Caco-2 (cell line): ENCODE measurements at places on chromosomes 16 and 17. TPM values are rescaled to one million over a fixed set of nuclear protein-coding genes. Genes with fewer than 3 reads are reported as not detected.

- H3K4me1 ChIP-seq = no peaks in the 10 kb centered on the region
- DNase-seq = peak; percentile 14
- no peaks in the 10 kb centered on the region for H3K27me3 ChIP-seq
Observed at GRCh38 chr16:79885320-79885719, 284.8 kb upstream of the MAF start.

DNA sequence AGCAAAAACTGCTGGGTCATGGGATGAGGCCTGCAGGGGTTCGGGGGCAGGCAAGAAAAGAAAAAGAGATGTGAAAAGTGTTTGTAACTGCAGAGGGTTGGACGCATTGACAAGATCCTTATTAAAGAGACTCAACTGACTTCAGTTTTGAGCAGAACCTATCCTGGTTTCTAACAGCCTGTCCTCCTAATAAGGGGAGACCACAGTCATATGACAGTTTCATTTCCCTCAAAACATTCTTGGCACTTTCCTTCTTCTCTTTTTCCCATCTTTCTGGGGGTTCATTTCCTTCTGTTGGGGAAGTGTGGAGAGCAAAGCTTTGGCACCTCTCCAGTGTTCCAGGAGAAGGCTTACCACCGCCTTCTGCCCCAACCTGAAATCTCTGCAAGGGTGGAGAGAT, 118.5 kb downstream of the MAF start:
- no peaks in the 10 kb centered on the region for H3K4me1 ChIP-seq
- H3K27me3 ChIP-seq = no peaks in the 10 kb centered on the region
- H3K36me3 ChIP-seq = no peaks in the 10 kb centered on the region
- DNase-seq = no peak

- no peaks in the 10 kb centered on the region for H3K27me3 ChIP-seq
- no peak for DNase-seq
- no peaks in the 10 kb centered on the region for H3K36me3 ChIP-seq
- no peak overlapping the region for H3K4me3 ChIP-seq
Observed at GRCh38 chr17:14103836-14104235, 34.5 kb downstream of the COX10 start.

- no peaks in the 10 kb centered on the region for H3K36me3 ChIP-seq
- no peak overlapping the region for H3K4me3 ChIP-seq
- no peaks in the 10 kb centered on the region for H3K4me1 ChIP-seq
- no peak for DNase-seq
- H3K27ac ChIP-seq = no peak overlapping the region
Observed at GRCh38 chr17:13240851-13241250, 223.0 kb upstream of the ELAC2 start.

DNA sequence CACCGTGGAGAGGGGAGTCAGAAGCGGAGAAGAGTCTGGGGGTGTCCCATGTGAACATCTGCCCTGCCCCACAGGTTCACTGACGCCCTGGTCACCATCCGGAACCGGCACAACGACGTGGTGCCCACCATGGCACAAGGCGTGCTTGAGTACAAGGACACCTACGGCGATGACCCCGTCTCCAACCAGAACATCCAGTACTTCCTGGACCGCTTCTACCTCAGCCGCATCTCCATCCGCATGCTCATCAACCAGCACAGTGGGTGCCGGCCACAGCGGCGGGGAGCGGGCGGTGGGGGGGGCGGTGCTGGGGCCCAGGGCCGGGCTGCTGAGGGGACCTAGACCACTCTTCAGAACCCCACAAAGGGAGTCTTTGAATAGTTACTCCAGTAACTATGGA, 10.7 kb downstream of the PDK2 start:
- no peaks in the 10 kb centered on the region for H3K4me1 ChIP-seq
- H3K27ac ChIP-seq = no peak overlapping the region
- no peak overlapping the region for H3K4me3 ChIP-seq
- H3K36me3 ChIP-seq = no peaks in the 10 kb centered on the region

- H3K4me3 ChIP-seq = no peak overlapping the region
- H3K27me3 ChIP-seq = no peaks in the 10 kb centered on the region
- H3K27ac ChIP-seq = peak overlapping the region; percentile 55
- no peaks in the 10 kb centered on the region for H3K36me3 ChIP-seq
- H3K4me1 ChIP-seq = peaks cover 60% of the 10 kb centered on the region
Observed at GRCh38 chr17:61235827-61236197, 163.8 kb upstream of the TBX2 start.

DNA sequence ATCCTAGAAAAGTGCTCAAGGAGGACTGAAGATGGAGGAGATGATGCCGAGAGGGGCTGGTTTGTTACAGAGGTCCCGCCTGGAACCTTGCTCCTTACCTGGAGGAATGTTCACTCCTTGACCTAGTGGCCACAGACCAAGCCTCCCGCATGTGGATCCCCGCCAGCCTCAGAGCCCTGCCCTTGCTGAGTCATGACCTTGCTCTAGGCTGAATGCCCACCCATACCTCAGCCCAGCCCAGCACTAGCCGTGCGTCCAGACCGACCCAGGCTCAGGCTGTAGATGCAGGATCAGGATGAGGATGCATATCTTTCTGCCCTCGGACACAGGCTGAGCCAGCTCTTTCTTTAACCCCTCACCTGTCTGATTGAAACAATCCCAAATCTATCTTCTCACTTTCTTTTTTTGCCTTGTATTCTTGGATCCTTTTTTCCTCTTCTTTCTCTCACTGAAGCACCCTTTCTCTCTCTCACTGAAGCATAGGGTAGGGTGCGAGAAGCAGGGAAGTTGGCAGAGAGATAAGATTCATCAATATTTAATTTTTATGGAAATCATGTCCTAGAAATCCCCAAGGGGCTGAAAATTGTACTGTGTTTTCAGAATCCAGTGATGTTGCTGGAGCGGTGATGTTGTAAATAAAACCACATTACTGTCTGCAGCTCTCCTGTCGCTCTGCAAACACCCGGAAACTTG, 34.9 kb downstream of the WSCD1 start:
- H3K4me1 ChIP-seq = no peaks in the 10 kb centered on the region
- DNase-seq = no peak
- no peaks in the 10 kb centered on the region for H3K27me3 ChIP-seq

- H3K4me3 ChIP-seq = no peak overlapping the region
- peaks cover 56% of the 10 kb centered on the region for H3K4me1 ChIP-seq
- H3K36me3 ChIP-seq = no peaks in the 10 kb centered on the region
Observed at GRCh38 chr17:45123930-45124796, 8.2 kb downstream of the PLCD3 start.

GRCh38 chr17:52235516-52235915, 77.0 kb upstream of the CA10 start:
- H3K27me3 ChIP-seq = no peaks in the 10 kb centered on the region
- no peak overlapping the region for H3K4me3 ChIP-seq
- H3K4me1 ChIP-seq = no peaks in the 10 kb centered on the region
- no peak for DNase-seq

DNA sequence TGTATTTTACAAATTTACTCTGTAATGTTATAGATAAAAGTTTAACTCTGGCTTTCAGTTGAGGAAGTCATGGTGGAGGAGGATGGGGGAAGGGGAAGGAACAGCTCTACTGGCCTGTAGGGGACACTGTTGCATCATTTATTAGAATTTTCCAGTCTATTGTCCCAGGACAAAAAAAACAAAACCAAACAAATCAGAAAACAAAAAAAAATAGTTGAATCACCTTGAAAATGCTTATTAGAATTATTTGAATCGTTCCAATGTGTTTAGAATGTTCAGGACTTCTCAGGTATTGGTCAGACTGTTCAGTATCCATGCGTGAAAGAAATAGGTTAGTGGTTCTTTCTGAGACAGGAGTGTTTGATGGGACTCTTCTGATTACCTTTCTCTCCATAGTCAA, 242.0 kb downstream of the FTO start:
- H3K27ac ChIP-seq = no peak overlapping the region
- no peak overlapping the region for H3K4me3 ChIP-seq
- H3K36me3 ChIP-seq = no peaks in the 10 kb centered on the region; the same call in 1 of the 2 replicates
- no peaks in the 10 kb centered on the region for H3K27me3 ChIP-seq

DNA sequence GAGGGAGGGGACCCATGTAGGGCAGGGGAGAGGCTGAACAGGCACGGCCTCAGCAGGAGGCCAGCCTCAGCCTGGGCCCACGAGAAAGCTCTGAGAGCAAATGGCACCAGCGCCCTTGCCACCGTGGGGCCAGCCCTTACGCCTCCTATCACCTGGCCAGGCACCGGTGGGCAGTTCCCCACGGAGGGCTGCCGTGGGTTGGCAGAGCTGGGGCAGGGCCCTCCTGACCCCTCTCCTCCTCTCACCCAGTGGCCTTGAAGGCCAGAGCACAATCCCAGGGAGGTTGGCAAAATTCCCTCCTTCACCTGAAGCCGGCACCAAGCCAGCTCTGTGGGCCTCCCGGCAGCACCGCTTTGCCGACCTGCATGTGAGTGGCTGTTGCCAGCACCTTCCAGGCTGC, 53.1 kb upstream of the ENPP7 start:
- no peak overlapping the region for H3K4me3 ChIP-seq
- H3K27ac ChIP-seq = no peak overlapping the region
- no peaks in the 10 kb centered on the region for H3K36me3 ChIP-seq
- no peaks in the 10 kb centered on the region for H3K4me1 ChIP-seq
- DNase-seq = no peak

DNA sequence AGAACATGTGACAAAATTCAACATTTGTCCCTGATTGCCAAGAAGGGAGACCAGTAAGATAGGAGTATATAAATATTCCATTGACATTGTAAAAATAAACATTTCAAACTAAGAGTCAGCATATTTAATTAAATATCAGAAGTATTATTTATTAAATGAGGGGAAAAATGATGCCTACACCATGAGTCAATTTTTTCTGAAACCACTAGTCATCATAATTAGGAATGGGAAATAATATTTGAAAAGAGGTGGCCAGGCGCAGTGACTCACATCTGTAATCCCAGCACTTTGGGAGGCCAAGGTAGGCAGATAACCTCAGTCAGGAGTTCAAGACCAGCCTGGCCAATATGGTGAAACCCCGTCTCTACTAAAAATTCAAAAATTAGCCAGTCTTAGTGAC, 2.1 kb downstream of the CMTM1 start:
- H3K4me3 ChIP-seq = no peak overlapping the region
- no peaks in the 10 kb centered on the region for H3K27me3 ChIP-seq
- H3K4me1 ChIP-seq = no peaks in the 10 kb centered on the region
- H3K36me3 ChIP-seq = peaks cover 4% of the 10 kb centered on the region; the same call in 1 of the 2 replicates
- no peak for DNase-seq

DNA sequence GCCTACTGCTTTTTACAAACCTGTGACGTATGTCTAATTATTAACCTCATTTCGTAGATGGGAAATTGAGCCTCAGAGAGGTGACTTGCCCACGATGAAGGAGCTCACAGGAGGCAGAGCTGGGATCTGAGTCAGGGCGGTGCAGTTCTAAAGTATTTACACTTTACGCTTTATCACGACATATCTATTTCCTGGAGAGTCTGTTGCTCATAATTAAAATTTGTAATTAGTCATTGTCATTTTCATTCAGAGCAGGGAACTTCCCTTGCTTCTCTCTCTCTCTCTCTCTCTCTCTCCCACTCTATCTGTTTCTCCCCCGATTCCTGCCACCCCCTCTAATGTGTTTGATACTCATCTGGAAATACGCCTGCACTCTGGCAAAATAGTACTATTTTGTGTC, 5.9 kb downstream of the SLC5A11 start:
- H3K36me3 ChIP-seq = no peaks in the 10 kb centered on the region
- H3K27me3 ChIP-seq = no peaks in the 10 kb centered on the region
- H3K4me3 ChIP-seq = no peak overlapping the region
- no peak overlapping the region for H3K27ac ChIP-seq

GRCh38 chr17:4412933-4413831, 20.6 kb upstream of the SPNS3 start:
- H3K4me3 ChIP-seq = no peak overlapping the region
- H3K27me3 ChIP-seq = no peaks in the 10 kb centered on the region
- peak; percentile 76 for DNase-seq
- H3K27ac ChIP-seq = no peak overlapping the region

DNA sequence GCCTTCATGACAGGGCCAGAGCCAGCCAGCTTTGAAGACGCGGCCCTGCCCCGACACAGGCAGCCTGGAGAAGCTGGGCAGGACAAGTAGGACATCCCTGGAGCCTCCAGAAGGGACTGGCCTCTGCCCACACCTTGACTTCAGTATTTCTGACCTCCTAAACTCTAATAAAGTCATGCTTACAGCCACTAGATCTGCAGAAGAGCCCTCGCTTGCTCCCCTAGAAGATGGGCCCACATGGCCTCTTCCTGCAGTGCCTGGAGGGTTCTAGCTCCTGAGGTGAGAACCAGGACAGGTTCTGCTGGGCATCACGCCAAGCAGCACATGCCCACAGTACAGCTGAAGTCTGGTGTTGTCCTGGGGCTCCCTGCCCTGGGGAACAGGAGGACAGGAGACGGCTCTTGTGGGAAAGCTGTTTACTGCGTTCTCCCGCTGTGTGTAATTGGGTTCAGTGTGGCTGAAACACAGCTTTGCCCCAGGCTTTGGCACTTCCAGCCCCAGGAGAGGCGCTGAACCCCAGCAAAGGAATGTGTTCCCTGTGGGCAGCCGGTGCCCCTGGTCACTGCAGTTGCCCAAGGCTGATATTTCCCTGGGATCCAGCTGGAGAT, 2.6 kb downstream of the APRT start:
- peak overlapping the region; percentile 98 for H3K27ac ChIP-seq
- H3K4me3 ChIP-seq = no peak overlapping the region
- peaks cover 24% of the 10 kb centered on the region for H3K36me3 ChIP-seq

GRCh38 chr17:79842656-79843473, 3.6 kb upstream of the CBX4 start:
- peak overlapping the region; percentile 68 for H3K4me3 ChIP-seq
- H3K27me3 ChIP-seq = no peaks in the 10 kb centered on the region
- peak; percentile 53 for DNase-seq
- peaks cover 38% of the 10 kb centered on the region for H3K4me1 ChIP-seq
- no peak overlapping the region for H3K27ac ChIP-seq
- H3K36me3 ChIP-seq = no peaks in the 10 kb centered on the region

DNA sequence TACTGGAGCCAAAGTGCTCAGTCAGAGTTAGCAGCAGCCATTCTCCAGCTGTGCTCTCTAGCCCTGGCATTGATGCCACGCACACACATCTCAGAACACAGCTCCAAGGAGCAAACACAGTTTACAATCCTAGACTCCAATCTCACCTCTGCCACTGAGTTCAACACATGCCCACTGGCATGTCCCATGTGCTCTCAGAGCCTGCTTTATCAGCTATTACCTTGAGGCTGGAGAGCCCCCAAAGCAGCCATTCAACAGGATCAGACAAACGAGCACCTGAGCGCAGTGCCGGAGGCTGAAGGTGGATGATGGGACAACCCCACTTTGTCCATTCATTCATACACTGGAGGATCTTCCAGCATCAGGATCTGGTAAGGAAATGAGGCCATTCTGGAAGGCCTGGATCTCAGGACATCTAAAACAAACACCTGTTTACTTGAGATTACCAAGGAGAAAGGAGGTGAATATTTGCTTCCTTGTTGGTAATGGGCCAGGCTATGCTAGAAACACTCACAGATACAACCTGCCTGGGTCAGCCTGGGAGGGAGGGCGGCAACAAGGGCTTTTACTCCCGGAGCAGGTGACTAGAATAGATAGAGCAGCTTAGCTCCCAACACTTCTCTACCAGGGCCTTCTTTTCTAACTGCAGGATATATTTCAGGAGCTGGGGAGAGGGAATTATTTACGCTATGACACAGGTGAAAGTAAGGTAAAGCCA, 25.4 kb downstream of the RANBP10 start:
- no peak for DNase-seq
- no peaks in the 10 kb centered on the region for H3K27me3 ChIP-seq
- H3K27ac ChIP-seq = no peak overlapping the region
- H3K4me3 ChIP-seq = no peak overlapping the region
- H3K36me3 ChIP-seq = no peaks in the 10 kb centered on the region; the same call in 1 of the 2 replicates

GRCh38 chr17:50027881-50028735, 27.8 kb upstream of the ITGA3 start:
- no peaks in the 10 kb centered on the region for H3K4me1 ChIP-seq
- H3K27ac ChIP-seq = peak overlapping the region; percentile 71
- DNase-seq = no peak
- no peaks in the 10 kb centered on the region for H3K27me3 ChIP-seq
- H3K4me3 ChIP-seq = no peak overlapping the region

Gene MXRA7
- 66.8 and 70.2 TPM in 2 replicates for total RNA-seq

Gene GNAO1
- total RNA-seq = 1.9 and 3.2 TPM in 2 replicates

Gene ST6GALNAC2
- 0.77 and 2.5 TPM in 2 replicates for total RNA-seq

Gene TBC1D3E
- not detected in 2 replicates for total RNA-seq

Gene RAC3
- 94.5 and 96.7 TPM in 2 replicates for total RNA-seq

Gene MSLN
- 0.36 and 0.39 TPM in 2 replicates for total RNA-seq
